IPS-NIHi11 (cell line): ENCODE measurements at places on chromosomes 3 and 15.

DNA sequence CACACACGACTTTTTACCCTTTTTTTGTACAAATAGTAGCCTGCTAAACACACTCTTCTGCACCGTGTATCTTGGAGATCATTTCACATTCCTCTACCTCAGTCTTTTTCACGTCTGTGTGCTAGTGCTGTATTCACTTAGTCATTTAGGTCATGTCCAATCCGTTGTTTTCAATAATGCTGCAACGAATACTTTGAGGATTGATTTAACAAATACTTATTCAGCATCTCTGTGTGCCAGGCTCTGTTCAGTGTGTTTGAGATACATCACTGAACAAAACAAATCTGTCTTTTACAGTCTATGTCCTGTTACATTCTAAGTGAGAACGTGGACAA, 882 bp downstream of the JMJD7 start:
- DNase-seq, result no peak

- DNase-seq, result no peak
These were observed 3.3 kb upstream of the USP4 start for GRCh38 chr3:49343163-49343562.

DNA sequence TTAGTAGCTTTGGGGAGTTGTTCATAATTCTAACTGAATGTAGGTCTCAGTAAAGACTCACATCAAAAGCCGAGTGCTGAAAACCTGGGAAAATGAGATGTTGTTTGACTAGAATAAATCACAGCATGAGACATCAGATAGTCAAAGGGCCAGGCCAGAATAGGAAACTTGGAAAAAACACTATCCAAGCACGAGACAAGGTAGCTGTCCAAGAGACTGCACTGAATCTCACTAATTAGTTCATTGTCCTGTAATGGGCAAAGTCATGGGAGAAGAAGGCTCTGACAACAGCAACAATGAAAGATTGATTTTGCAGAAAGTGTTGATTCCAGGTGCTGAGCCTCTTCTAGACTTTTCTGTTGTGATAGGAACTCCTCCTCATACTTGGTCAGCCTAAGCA, 314.2 kb downstream of the ROBO1 start:
- DNase-seq, result no peak

DNA sequence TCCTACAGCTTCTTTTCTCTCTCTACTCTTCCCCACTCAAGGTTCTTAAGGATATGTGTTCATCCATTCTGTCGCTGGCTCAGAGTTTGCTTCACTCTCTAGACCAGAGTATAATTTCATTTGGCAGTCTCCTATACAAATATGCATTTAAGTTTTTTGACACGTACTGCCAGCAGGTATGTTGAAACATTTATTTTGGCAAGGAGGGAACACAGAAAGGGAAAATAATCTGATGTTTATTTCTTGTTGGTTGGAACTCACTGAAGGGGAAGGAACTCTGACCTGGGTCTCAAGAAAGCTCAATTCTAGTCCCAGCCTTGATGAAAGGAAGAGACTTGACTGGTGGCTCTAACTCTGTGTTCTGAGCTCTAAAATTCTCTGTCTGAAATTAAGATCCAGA, 21.6 kb downstream of the FANCD2 start:
- DNase-seq, result no peak

GRCh38 chr15:23532024-23532423, 33.5 kb upstream of the MKRN3 start:
- no peak for DNase-seq

- DNase-seq, result no peak
These were observed 177.3 kb upstream of the DPH6 start for GRCh38 chr15:35723120-35723847.

GRCh38 chr15:90886291-90886614, 1.9 kb downstream of the FES start:
- no peak for DNase-seq

DNA sequence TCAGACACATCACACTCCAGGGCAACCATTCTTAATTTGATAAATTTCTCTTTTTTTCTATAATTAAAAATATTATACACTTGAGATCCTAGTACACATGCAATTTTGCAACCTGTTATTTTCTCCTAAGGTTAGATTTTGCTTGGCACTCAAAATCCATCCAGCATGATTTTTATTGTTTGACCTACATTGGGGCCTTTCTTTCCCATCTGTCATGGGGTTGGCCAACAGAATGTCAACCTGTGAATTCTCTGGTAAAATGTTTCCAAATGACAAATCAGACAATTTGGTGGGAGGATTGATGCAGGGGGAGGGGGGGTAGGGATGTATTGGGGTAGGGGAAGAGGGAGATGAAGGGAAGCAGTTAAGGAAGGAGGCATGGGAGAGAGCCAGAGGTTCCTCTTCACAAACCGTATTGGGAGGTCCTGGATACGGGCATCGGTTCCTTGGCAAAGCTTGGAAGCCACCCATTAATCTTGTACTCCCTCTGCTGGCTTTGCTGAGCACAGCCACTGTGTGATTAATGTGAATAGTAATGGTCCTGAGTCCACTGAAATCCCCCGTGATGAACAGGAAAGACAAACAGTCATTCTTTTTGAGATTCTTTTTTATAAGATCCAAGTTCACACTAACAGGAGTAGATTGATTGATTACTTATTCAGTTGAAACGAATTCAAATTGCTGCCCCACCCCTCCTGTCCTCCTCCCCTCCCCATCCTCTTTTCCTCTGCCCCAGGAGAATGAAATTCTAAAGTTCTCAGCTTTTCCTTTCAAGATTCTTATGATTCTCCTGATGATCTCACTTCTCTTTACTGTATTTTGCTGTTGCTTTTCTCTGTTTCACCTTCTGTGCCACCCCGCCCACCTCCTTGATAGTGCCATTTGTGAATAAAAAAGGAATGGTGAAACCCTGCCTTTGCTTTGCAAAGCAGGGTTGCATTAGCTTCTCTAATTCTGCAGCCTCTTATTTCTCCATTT, 82.2 kb upstream of the SLC25A26 start:
- DNase-seq, result peak; percentile 74

GRCh38 chr15:31017311-31017710, 25.9 kb upstream of the MTMR10 start:
- no peak for DNase-seq

- DNase-seq, result no peak
These were observed 24.2 kb downstream of the HDAC11 start for GRCh38 chr3:13504161-13504831.

GRCh38 chr3:169237201-169237600, 426.3 kb downstream of the MECOM start:
- no peak for DNase-seq

- no peak for DNase-seq
These were observed 95.0 kb downstream of the IQCH start for GRCh38 chr15:67349634-67350033.

DNA sequence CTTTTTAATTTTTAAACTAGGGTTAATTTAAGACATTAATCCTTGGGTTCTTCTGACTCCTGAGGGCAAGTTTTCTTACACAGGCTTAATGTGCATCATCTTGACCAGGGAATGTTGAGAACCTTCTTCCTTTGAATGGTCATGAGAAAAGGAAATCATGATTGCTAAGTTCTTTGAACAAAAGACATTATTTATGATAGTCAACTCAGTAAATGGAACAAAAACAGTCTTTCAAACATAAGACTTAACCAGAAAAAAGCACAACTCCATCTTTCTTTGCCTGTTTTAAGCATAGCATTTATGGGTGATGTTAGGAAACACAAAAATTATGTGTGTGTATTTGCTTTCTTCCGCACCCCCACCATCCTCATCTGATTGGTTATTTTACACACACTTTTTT, 5.4 kb downstream of the TLNRD1 start:
- DNase-seq, result no peak

DNA sequence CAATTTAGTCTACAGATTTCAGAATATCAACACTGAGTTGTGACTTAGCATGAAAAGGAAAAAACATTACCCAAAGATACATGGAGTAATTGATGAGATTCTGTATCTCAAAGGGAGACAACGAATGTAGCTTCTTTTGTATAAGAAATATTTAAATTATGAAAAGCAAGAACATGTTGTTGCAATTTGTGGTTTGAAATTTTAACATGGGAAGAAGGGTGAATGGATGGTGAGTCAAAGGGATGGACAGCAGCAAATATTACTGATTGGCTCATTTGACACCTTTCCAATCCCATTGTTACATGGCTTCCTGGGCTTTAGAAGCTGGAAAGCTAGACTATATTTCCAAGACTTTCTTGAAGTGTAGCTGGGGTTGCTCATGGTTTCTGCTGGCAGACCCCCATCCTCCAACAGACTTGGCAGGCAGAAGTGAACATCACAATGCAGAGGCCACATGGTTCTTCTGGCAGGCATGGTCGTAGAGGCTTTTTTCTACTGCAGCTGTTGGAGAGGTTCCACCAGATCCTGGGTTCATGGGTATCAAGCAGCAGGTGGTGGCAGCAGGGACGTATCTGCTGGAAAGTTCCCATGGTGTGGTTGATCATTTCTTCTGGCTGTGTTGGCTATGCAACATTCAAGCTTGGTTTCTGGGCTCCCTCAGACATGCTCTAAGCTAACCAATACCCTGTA, 47.2 kb upstream of the KPNA4 start:
- DNase-seq, result no peak

- no peak for DNase-seq
These were observed 1086.9 kb downstream of the DIPK2A start for GRCh38 chr3:145058483-145058882.

GRCh38 chr3:53182764-53183355, 21.9 kb downstream of the PRKCD start:
- DNase-seq, result peak; percentile 52

GRCh38 chr15:100703671-100704070, 101.3 kb downstream of the ASB7 start:
- no peak for DNase-seq

DNA sequence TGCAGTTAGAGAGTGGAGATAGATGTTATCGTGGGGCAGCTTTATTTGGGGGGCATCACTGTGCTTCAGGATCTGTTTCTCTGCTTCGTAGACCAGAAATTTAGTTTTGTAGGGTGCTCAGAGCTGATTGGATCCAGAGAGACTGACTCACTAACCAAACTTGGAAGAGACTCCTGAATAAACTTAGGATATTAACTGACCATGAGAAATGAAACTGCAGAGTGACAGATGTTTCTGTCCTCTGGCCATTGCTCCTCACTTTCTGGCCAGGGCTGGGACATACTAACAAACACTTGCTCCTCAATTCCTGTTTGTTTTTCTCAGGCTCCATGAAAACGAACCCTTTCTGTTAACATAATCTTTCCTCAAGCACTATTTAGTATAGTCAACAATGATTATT, 4.3 kb downstream of the ZNF592 start:
- no peak for DNase-seq

- no peak for DNase-seq
These were observed 18.2 kb upstream of the ADPGK start for GRCh38 chr15:72801590-72802325.

GRCh38 chr15:66655511-66655910, 46.5 kb upstream of the SMAD6 start:
- no peak for DNase-seq

GRCh38 chr3:186526256-186526606, 17.9 kb downstream of the CRYGS start:
- DNase-seq, result no peak

- no peak for DNase-seq
These were observed 6.3 kb downstream of the RBSN start for GRCh38 chr3:15092686-15093085.

GRCh38 chr3:138775254-138775595, 59.5 kb downstream of the PIK3CB start:
- no peak for DNase-seq

GRCh38 chr3:52926554-52926953, 29.2 kb upstream of the STIMATE start:
- no peak for DNase-seq

DNA sequence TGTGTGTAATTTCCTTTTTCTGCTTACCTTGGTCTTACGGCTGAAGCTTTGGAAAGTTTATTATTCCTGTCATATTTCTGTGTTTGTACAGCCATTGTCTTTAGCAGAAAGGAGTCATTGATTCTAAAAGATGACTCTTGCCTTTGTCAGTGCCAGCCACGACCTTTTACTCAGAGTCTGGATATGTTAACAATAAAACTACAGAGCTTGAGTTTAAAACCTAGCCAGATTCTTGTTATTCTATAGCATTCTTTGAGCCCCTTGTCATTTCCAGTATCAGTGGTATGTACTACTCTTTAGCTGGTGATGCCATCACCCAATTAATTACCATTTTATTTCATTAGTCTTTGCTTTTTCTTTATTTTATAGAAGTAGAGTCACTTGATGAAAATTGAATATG, 142.4 kb downstream of the TCF12 start:
- no peak for DNase-seq

DNA sequence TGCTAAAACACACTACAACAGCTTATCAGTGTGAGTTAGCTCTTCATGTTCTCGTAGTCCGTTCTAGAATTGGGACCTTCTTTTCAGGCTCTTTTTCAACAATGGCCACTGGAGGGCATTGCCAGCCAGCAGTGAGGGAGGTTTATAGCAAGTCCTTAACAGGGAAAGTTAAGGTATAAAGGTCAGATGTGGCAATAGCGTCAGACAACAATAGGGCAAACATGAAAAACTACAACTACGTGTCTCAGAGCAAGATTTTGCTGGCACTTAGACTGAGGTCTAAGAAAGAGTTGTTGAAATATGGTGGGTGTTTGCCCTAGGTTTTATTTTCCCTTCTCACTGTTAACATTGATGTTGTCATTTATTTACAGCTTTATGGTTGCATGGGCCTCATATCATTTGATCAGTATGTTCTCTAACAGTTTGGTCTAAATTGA, 161.4 kb downstream of the GMNC start:
- DNase-seq, result peak; percentile 41

DNA sequence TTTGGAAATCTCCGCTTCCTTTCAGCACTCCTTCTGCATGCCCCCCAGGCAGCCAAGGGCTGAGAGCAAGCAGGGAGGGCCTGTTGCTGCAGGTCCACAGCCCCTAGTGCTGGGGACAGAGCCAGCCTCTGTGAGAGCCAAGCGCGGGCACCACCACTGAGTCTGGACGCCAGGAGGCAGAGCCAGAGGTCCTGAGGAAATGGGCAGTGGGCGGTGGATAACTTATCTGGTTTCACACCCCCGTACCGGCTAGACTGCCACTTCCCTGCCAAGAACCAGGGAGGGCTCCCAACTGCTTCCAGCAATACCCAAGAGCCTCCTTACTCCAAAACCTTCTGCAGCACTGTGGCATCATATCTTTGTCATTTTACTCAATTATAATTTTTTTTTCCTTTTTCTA, 141.6 kb upstream of the IGF1R start:
- DNase-seq, result no peak
